ENCODE measurements at places on chromosomes 7 and 10.

DNA sequence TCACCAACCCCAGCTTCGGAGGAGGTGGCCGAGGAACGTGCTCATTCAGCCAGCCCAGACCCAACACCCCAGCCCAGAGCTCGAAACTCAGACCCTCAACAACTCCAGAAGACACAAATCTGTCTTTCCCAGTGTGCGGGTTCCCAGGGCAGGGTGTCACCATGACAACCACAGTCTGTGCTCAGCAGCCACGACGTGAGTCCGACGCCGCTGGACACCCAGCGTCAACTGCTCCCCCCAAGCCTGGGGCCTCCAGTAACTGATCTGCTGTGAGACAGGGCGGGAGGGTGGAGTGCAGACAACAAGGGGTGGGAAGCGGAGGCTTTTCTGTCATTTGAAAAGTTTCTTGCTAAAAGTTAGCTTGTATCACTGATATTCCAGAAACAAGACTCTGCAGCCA lies 167.2 kb downstream of the MAD1L1 start:
- DNase-seq: no peak

DNA sequence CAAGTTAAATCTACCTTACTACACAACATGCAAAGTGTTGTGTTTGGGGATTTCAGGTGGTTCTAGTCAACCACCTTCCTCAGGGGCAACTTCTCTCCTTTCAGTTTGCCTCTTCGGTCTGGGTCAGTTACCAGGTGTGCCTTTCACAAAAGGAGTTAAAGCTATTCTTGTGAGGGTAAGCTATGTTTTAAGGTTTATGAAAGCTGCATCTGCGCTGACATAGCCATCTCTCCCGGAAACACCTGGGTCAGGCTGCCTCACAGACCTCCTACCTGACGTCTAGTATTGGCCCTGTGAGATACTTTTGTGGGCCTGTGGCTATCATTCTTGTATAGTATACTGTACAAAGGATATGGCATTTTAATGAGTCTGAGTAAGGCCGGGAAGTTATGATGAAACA lies 67.7 kb upstream of the ITGA8 start:
- DNase-seq: no peak

GRCh38 chr7:85802211-85802610 lies 615.4 kb upstream of the SEMA3D start:
- no peak for DNase-seq

DNA sequence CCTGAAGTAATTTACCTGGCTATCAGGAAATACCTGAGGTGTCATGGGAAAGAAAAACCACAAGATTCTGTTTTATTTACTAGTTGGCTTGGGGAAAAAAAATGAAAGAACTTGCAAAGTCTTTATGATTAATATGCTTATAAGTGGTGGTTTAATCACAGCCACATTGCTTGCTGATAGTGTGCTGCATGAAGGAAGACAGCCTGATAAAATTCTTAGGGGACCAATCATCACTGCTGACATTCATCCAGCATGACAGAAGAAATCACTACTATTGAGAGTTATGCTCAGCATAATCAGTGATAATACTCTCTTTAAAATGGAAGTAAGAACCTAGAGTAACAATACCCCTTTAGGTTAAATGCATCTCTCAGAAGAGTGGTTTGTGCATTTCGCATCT lies 150.2 kb upstream of the LRRN3 start:
- no peak for DNase-seq

GRCh38 chr7:77837275-77837674 lies 38.7 kb downstream of the PHTF2 start:
- no peak for DNase-seq

- no peak for DNase-seq
These were observed 20.7 kb upstream of the GRID1 start for GRCh38 chr10:86387178-86387794.

DNA sequence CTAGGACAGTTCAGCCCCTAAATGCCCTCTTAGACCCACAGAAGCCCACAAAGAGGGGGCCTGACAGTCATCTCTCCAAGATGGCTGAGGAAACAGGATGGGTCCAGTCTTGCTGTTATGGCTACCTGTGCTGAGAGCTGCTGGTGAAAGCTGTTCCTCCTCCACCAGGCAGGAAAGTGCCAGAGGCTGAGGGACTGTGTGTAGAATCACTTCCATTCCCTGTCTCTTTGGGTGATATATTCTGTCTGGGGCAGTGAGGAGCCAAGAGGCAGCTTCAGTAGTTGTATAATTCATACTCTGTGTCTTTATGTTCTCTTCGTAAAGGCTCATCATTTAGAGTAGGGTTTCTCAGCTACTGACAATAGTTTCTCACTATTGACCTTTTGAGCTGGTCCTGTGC lies 242.3 kb upstream of the FZD1 start:
- no peak for DNase-seq

DNA sequence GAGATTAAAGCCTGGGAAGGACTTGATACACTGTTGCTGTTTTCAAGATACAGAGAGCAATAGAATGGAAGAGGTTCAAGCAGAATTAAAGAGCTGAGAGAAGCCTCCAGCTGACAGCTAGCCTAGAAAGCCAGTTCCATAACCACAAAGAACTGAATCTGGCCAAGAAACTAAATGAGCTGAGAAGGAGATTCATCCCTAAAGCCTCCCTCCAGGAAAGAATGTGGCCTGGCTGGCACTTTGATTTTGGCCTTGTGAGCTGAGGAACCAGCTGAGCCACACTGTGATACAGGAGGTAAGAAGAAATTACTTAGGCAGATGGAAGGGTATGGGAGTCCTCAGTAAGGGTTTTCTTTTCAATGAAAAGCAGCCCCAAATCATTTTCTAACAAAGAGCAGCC lies 324.1 kb downstream of the PHF14 start:
- no peak for DNase-seq

DNA sequence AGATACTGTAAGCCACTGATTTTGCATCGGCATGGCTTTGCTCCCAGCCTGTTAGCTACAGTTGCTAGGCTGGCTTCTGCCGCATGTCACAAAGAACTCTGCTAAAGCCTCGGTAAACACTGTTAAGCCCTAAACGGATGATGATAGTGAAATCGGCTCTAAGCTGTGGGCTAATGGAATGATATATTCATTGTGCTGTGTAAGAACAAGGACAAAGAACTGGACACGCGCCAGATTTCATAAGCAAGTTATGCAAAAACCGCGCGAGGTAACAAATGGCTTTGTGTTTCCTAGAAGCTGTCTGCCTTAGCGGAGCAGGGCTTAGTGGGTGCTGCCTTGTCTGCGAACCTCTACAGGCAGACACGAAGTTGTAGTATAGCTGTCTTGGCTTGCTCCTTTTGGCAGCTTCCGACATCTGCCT lies 331.3 kb upstream of the COBL start:
- no peak for DNase-seq

DNA sequence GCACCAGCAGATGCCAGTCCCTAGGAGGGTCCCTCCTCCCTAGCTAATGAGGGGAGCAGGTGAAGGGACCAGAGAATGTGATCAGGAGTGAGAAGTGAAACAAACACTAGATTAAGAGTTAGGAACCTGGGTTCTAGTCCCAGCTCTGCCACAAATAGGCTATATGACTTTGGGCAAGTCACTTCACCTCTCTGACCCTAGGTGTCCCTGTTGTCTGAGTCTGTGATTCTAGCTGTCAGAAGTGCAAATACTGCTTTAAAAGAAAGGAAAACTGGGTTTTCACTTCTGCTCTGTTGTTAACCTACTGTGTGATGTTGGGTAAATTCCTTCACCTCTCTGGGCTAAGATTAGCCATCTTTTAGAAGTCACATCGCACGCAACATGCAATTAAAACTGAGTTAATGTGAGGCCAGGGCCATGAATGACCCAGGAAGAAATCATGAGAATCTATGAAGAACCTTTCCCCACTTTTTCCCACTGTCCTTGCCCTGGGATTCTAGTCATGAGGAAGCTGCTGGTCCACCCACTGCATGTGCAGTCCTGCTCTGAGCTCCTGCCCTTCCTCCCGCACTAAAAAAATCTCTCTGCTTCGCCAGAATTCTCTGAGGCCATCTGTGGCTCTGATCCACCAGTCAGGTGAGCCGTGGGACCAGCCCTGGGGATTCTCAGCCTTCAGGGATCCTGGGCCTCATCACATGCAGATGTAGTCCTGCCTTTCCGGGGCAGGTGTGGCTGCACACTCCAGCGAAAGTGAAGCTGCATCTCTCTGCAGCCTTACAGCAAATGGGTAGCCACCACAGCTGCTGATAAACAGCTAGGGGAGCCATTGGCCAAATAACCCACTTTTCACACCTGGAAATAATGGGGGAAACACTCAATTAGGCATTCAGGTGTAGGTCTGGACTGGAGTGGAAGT lies 181.7 kb downstream of the PLXNA4 start:
- DNase-seq: peak; percentile 29

DNA sequence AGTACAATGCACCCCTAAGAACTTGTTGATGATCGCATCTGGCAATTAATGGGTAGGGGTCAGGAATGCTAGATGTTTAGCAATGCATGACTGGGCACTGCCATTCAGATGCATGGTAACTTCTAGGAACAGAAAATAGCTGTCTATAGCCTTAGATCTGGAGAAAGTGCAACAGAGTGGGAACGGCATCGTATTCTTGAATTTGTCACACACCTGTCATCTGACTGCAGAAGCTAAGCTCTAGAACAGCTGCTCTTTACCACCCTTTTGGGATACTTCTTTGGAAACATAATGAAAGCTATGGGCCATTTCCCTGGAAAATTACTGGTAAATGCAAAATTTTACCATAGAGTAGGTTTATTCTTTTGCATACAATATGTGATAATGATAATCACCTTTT lies 118.1 kb downstream of the SLC25A13 start:
- DNase-seq: no peak

DNA sequence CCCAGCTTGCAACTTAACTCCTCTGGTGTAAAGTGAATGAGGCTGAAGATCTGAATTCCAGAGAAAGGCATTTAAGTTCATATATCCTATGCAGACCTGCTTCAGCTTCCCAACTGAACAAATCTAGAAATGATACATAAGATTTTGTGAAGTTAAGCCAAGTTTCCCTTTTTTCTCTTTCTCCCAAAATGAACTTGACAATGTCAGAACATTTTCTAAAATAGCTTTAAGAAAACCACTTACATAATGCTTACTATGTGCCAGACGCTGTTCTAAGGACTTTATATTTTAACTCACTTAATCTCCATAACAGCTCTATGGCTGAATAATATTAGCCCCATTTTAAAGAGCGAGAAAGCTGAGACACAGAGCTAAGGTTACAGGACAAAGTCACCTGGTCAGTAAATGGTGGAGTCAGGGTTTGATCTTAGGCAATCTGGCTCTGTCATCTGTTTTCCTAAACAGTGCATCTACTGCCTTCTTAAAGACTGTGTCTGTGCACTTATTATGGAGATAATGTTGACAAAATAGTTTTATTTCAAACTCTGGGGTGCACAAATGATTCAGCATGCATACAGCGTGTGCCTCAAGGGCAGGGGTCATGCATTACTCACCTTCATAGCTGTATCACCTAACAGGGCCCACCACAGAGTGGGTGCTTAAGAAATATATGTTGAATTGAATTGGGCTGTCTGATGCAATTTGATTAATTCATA lies 66.8 kb downstream of the RHOBTB1 start:
- no peak for DNase-seq

DNA sequence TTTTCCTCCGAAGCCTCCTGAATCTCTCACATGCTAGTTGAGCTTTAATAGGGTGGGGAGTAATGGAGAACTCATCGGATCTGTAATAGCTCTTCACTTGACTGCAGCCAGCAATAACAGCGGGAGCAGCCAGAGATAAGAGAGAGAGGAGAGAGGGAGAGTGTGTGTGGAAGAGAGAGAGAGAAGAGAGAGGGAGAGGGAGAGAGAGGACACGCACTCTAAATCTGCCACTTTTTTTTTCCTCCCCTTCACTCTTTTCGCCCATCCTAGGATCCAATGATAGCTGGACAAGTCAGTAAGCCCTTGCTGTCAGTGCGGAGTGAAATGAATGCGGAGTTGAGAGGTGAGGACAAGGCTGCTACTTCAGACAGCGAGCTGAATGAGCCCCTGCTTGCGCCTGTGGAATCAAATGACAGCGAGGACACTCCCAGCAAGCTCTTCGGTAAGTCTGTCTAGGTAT lies 107.9 kb downstream of the POU6F2 start:
- DNase-seq: no peak

GRCh38 chr7:148264933-148265557 lies 325.5 kb upstream of the C7orf33 start:
- no peak for DNase-seq

GRCh38 chr7:139075031-139075652 lies 34.4 kb downstream of the ZC3HAV1 start:
- peak; percentile 72 for DNase-seq

DNA sequence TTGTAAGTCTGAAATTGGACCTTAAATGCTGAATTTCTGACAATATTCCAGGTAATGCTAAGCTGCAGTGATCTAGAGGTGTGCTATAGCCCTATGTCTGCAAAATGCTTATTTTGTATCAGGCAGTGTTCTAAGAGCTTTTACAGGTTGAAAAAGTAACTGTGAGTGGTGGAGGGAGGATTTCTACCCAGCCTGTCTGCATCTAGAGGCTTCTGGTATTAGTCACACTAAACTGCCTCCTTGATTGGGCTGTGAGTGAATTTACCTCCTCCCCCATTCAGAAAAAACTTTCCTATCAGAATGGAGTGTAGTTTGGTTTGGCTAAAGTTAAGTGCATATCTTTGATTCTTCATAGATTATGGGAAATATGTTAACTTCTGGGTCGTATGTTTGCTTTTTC lies 56.8 kb downstream of the BBS9 start:
- no peak for DNase-seq

GRCh38 chr7:128000048-128000447 lies 31.2 kb downstream of the LRRC4 start:
- no peak for DNase-seq

DNA sequence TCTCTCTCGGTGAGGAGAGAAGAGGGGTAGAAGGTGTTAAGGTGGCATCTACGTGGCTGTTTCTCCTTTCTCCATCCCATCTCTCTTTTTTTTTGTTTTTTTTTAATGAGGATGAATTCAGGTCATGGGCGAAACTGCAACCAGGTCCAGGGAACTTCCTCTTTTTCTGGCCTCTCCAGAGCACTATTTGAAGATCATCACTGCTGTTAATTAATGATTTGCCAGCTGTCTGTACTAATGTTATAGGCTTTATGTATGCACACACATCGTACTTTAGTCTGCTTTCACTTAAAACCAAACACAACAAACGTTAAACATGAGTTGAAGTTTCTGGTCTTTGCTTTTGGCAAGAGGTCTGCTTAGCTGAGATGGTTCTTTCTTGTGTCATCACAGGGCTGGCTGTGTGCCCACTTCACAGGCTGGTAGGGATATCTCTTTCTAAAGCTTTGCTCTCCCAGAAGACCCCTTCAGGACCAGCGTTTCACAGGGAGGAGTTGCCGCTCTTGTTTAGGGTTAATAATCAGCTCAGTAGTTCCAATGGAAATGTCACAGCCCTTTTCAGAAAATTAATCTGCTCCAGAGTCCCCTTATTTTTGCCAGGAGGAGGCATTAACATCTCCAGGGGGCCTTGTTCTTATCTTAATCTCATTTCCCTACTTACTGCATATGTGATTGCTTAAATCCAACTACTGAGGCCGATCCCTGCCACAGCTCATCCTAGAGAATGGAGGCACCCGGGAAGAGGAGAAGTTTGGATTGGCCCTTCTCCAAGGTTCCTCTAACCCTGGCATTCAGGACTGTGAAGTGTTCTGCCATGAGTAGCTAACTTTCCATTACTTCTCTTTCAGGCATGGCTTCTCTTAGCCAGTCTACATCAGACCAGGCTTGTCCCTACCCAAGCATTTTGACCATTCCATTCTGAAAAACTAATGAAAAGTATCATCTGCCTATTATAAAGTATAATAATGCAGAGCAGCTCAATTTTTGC lies 273.9 kb upstream of the NFE2L3 start:
- no peak for DNase-seq
